ENCODE measurements at places on chromosomes 3 and 15.

DNA sequence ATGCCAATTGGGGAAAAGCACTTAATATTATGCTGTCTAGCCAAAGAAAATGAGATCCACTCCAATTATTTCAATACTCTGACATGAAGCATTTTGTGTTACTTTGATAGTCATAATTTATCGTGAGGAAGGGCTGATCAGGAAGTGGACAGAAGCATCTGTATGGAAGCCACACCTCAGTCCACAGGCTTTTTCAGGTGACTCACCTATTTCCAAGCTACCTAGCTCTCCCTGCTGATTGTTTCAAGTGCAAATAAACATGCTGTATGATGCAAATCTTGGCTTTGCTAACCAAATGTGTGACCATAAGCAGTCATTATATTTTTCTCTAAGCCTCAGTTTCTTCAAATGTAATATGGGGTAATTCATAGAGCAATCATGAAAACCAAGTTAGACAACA, 30.8 kb upstream of the CPB1 start:
- no peak for DNase-seq

GRCh38 chr3:129121792-129122411, at the start of gene RAB43:
TSS of gene RAB43 (minus strand) at chr3:129121804. CDS start at chr3:129121489, 315 bp downstream.
- DNase-seq: peak; percentile 90

DNA sequence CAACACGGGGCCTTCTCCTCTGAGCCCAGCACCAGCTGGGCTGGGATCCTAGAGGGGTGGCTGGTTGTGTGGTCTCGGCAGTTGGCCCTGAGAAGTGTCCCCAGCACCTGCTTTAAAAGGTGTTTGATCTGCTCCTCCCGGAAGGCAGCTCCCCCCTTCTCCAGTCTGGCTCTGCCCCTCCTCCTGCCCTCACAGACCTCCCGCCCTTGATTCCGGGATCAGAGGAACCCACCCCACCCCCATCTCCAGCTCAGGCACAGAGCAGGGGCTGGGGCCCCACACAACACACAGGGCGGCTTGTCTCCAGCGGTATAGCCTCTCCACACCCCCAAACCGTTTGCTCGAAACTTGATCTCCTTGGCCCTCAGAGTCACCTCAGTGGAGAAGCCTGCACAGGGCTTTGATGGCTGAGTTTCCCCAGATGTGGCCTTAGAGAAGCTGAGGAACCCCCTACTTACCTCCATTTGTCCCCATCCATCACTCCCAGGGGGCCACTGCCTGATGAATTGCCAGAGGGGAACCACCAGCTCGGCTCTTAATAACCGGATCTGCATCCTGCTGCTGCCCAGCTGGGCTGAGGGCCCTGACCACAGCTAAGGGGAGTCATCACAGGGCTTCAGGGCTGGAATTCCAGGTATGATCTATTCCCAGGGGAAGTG, 6.4 kb upstream of the STRA6 start:
- peak; percentile 85 for DNase-seq

DNA sequence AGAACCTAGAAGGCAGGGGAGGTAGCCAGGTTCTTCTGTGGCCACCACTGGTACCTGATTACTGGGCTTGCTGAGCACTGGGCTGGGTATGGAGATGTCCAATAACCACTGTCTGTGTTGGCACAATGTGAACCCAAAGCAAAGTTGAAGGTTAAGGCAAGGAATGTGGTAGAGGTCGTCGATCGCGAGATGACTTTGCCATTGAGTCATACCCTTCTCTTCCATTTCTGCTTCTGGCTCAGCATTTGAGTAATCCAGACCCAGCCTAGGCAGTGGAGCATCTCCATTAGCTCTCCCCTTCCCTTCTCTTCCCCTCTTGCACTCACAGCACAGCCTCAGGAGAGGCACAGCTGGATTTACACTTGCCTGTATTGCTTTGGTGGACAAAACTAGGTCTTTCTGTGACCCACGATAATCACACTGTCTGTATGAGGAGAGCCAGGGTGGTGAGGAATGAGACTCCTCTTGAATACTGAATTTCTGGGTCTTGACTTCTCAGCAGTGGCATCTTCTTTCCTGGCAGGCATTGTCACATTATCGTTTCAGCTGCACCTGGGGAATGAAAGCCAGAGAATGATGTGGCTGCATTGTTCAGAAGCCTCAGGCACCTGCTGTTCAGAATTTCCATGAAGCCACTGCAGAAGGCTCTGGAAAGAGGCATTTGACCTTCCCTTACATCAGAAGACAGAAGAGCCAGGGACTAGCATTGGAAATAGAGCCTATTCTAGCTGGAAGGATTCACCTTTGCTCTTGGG, 272.6 kb downstream of the PDCD6IP start:
- DNase-seq: no peak

DNA sequence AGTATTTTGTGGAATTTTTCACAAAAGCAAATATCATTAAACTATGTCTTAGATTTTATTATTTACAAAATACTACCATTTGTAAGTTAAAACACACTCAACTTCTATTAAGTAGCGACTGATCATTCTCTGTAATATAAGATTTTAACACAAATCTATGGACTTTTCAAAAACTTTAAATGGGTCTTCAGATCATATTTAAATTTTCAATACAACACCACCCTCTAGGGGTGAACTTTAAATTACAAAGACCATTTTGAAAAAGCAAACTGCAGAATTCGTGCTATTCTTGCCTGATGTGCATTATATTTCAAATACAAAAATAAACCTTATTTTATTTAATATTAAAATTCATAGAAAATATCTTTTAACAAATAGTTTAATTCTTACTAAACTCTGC, 8.2 kb upstream of the VGLL4 start:
- peak; percentile 10 for DNase-seq

DNA sequence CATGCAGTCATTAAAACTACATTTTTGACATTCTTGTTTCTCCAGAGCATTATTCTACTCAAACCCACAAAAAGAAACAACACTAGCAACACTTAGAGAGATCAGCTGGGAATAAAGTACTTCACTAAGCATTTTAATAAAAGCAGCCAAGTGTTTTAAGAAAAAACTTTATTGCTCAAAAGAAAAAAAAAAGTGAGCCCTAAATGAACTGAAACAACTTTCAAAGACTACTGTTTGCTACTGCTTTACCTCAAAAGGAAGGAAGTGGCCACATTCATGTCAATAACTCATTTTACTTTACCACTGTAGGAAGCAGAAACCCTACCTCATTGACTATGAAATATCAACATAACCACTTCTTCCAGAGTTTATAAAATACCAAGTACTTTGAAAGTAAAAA, 91.3 kb downstream of the UACA start:
- no peak for DNase-seq

- no peak for DNase-seq
Measured at GRCh38 chr15:43792761-43793476, 799 bp downstream of the SERF2 start.

Measured in NCI-H2171 treated with DMSO at 0.1 percent for 48 hours (cell line).